ENCODE measurements at places on chromosomes 1 and 21.

DNA sequence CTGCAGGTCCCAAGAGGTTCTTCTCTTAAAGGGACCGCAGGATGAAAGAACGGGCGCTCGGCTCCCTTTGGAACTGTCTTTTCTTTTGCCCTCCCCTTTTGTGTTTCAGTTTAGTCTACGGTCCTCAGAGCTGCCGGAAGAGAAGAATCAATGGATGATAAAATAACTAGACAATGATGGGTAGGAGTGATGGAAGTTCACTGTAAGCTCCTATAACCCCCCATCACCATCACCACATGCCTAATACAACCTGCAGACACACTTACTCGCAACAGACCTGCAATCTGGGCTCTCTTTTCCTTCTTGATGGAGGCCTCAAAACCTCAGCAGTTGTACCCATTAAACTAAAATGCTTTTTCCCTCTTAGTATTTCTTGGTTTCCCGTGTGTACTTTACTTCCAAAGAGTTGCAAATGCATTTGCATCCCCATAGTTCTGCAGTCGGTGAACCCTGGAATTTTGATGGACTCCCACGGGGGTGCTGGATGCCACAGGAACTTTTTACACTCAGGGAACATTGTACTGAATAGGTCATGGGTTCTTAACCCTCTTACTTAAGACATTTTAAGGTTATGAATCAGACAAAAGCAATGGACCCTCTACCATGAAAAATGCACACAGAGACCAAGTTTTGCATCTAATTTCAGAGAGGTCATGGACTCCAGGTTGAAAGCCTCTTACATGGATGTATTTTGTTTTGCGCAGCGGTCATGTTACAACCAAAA lies 633 bp upstream of the RFX5 start:
- no peak for DNase-seq

GRCh38 chr1:20383631-20384030 lies 93.0 kb downstream of the VWA5B1 start:
- DNase-seq, result no peak

DNA sequence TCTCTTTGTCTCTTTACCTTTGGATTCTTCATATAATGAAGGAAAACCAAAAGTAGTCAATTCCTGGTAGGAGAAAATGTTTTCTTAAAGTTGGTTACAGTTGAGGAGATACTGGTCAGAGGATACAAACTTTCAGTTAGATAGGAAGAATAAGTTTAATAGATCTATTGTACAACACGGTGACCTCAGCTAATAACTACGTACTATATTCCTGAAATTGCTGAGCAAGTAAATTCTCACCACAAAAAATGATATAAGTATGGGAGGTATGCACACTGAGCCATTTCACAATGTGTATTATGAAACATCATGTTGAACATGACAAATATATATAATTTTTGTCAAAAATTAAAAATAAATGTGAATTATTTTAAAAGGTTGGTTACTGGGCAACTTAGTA lies 20.4 kb downstream of the SSX2IP start:
- DNase-seq, result no peak

GRCh38 chr1:62912028-62912638 lies 128.2 kb downstream of the ATG4C start:
- DNase-seq, result no peak

DNA sequence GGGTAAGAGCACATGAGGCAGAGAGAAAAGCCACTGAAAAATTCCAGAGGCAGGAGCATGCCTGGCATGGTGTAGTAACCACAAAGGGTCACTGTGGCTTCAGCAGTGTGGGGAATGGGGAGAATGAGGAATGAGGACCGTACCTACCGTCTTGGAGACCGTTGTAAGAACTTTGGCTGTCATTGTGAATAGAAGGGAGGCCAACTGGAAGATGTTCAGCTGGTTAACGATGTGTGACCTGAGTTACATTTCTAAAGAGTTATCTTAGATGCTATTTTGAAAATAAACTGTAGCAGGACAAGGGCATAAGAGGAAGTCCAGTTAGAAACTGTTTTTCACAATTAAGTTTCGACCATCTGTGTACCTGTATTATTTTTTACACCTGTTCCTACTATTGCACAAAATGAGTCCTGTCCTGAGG lies 365.5 kb upstream of the SGIP1 start:
- no peak for DNase-seq

- no peak for DNase-seq
Measured at GRCh38 chr1:110452330-110452729, 1.4 kb downstream of the PROK1 start.

- no peak for DNase-seq
Measured at GRCh38 chr1:246491551-246492053, 15.5 kb downstream of the SMYD3 start.

DNA sequence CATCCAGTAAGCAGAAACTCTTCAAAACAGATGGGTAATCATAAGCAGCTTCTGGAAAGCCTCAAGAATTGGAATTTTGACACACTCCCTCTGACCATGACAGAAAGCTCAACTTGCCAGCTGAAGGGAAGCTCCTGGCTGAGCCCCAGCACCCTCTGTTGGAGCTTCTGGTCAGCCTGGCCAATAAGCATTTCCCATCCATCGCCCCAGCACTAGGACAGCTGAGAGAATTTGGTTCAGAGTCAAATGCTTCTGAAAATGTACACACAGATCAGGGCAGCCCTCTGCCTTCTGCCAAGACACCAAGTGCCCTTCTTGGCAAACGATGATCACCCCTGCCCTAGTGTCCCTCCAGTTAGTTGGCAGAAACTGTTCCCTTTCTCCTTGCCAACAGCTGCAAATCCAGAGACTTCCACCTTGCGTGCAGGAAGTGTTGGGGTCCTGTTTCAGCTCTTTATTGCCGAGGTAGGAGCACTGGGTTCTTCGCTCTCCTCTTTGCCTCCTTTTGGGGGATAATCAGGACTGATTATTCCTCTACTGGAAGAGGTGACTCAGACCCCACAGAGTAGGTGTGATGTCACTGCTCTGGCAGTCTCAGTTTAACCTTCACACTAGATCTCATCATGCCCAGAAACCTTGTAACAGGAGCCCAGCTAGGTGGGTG lies 11.9 kb downstream of the PIGV start:
- DNase-seq, result no peak

DNA sequence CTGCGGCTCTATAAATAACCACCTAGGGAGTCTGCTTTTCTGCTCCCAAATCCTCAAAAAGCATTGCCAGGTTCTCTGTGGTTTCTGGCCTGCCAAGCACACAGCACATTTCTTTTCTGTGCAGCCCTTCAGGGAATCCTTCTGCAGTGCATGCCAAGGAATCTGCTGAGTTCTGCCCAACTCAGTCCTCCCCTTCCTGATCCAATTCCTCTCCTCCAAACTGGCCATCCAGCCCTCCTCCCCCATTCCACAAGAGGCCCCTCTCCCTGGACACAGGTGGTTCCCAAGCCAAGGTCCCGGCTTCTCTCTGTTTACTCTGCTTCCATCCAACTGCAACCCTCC lies 61.8 kb downstream of the HIVEP3 start:
- no peak for DNase-seq

- DNase-seq, result no peak
Measured at GRCh38 chr1:23210351-23210785, 6.9 kb downstream of the HTR1D start.

- DNase-seq, result no peak
Measured at GRCh38 chr1:215484171-215484939, 82.7 kb upstream of the KCTD3 start.

DNA sequence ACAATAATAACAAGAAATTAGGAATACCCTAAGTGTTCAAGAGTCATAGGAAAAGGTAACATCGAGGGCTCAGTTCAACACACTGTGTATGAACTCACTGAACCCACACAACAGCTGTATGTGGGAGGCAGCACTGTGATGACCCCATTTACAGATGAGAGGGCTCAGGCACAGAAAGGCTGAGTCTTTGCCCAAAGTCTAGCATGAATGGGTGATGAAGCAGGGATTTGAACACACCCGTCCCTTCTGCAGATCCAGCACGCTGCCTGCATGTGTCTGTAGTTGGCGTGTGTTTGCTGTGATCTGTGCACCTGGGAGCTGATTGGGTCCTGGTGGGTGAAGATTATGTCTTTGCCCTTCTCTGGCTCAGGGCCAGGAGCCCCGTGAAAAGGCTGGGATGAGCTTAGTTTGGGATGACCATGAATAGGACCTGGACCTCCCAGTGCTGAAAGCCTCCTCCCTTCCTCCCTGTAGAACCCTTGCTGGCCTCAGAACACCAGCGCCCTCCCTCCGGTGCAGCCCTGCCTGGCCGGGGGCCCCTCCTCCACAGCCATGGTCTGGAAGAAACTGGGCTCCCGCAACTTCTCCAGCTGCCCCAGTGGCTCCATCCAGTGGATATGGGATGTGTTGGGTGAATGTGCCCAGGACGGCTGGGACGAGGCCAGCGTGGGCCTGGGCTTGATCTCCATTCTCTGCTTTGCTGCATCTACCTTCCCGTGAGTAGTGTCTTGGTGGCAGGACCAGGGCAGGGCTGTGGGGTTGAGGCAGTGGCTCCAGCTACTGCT lies 5.2 kb downstream of the SLC66A1 start:
- no peak for DNase-seq

DNA sequence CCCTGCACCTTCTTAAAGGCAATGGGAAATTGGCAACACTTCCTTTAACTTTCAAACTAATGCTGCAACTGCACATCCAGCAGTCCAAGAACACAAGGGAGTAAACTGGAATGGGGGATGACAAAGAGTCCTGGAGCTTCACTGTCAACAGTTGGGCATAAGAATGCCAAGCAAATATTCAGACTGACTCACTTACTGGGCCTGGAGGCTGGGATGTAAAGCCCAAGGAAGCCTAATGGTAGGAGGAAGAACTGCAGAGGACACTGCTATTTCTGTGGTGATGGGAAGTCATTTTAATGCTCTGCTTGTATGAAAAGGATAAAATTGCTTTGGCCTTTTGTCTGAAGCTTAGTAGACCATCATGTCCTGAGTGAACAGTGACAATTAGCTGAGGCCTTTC lies 15.7 kb upstream of the DMRTA2 start:
- no peak for DNase-seq

DNA sequence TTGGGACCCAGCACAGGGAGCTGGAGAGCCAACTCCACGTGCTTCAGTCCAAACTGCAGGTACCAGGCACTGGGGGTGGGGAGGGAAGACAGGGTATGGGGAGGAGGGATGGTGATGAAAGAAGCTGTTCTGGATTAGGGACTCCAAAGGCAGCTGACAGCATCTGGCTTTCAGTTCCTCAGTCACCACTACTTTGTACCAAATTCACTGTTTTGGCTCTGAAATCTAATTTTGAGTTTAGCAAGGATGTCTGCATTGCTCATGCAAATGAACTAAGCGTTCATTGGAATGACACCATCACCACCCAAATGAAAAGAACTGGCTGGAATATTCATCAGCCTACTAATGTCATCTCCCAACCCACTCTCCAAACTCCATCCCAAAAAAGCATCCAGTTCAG lies 8.7 kb downstream of the C1orf74 start:
- no peak for DNase-seq

DNA sequence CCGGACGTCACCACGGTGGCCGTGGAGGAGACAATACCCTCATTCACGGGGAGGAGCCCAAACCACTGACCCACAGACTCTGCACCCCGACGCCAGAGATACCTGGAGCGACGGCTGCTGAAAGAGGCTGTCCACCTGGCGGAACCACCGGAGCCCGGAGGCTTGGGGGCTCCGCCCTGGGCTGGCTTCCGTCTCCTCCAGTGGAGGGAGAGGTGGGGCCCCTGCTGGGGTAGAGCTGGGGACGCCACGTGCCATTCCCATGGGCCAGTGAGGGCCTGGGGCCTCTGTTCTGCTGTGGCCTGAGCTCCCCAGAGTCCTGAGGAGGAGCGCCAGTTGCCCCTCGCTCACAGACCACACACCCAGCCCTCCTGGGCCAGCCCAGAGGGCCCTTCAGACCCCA lies 7.0 kb downstream of the TNFRSF14 start:
- DNase-seq, result no peak

DNA sequence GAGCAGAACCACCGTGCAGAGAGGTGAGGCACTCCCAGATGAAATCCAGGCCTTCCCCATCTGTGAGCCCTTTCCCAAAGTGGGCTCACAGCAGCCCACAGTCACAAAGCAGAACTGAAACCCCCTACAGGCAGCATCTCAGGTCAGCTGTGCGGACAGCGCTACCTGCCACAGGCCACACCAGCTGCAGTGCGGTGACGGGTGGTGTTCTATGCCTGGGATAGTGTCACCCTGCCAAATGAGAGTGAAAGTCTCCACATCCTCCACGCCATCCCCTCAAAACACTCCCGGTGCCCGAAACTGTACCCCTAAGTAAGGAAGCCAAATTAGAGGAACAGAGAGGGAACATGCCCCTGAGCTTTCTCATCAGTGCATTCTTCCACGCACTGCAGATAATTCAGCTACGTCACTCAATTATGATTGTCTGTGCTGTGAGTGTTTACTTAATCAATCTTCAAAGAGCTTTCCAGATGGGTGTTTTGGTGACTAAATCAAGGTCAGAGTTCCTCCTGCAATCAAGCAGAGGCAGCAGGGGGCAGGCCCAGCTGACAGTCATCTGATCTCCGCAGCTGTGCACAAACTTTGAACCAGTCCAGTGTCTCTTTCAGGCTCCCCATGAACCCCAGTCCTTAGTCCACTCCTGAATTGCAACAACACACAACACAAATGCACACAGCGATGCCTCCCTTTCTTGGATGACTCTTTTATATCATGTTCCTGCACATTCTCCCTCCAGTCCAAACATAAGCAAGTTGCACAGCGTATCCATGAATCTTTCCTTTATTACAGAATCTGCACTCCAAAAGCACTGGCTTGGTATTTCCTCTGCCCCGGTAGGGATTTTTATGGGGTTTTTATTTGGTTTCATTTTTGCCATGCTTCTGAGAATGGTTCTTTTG lies 150.0 kb downstream of the TOMM20 start:
- DNase-seq, result peak; percentile 87

DNA sequence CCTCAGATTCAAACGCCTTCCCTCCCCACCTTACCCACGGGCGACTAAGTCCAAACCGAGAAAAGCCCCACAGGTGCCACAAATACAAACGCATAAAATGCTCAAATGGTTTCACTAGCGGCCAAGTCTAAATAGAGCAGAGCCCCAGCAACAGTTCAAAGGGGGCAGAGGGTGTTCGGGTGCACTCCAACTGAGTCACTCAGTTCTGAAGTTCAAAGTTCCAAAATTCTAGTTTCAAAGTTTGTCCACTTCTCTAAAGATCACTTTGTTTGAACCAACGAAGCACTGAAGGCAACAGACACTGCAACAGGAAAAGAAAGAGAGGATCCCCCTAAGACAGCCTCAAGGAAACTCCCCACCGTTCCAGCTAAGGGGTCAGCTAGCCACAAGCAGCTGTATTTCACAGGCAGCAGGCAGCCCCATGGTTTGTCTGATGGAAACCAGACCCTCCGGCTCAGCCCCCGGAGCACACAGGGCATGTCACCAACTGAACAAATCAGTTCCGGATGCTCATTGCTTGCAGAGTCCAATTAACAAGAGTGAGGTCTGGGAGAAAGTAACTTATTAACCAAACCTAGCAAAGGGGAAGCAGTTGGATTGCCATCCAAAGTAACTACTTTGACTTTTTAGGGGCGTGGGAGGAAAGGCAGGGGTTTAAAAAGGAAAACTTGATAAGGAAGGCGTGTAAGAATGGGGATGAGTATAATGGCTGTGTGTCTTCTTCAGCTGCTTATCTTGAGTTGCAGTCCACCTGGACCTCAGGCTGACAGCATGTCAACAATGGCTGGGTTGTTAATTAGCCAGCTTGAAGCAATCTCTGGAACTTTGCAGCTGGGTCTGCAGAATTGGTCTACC lies 1423.9 kb upstream of the PRMT6 start:
- DNase-seq, result no peak
